ENCODE measurements at places on chromosomes 5 and 9. TPM values are rescaled to one million over a fixed set of nuclear protein-coding genes. Genes with fewer than 3 reads are reported as not detected.

Gene SLC23A1
- 1.5 TPM for total RNA-seq

Gene SHB
- 40.8 TPM for total RNA-seq

Gene FAXDC2
- total RNA-seq = 0.55 TPM

Gene ZFAND5
- total RNA-seq = 271 TPM

Gene CARTPT
- total RNA-seq = not detected

Gene NTNG2
- 0.83 TPM for total RNA-seq

Gene GRXCR2
- not detected for total RNA-seq

Gene GLRA1
- not detected for total RNA-seq

Gene C7
- total RNA-seq = not detected

Gene PIP5K1B
- total RNA-seq = not detected

Gene AJM1
- total RNA-seq = 4.3 TPM

Gene ANP32B
- total RNA-seq = 309 TPM

Gene TRAF2
- 43.3 TPM for total RNA-seq

Gene FNIP1
- total RNA-seq = 13.9 TPM

Gene ECM2
- total RNA-seq = 0.17 TPM

Gene MTX3
- 6.3 TPM for total RNA-seq

Gene RAD23B
- 109 TPM for total RNA-seq

Gene PLPP7
- not detected for total RNA-seq

Gene KIF12
- 2.0 TPM for total RNA-seq

Gene IL13
- not detected for total RNA-seq

Gene HAVCR1
- 50.1 TPM for total RNA-seq

Gene PCDHGA3
- total RNA-seq = not detected

Gene HTR4
- total RNA-seq = not detected

Gene NDFIP1
- total RNA-seq = 46.6 TPM

Gene EGFLAM
- 0.37 TPM for total RNA-seq

Gene STPG3
- not detected for total RNA-seq

Gene ANKRD34B
- 0.17 TPM for total RNA-seq

Gene SLC34A3
- 0.07 TPM for total RNA-seq

Gene ZCCHC10
- 25.8 TPM for total RNA-seq

Gene RPL37
- 2,718 TPM for total RNA-seq

Gene PCDHA10
- total RNA-seq = 0.01 TPM

Gene KLF9
- 2.9 TPM for total RNA-seq
